ENCODE measurements at places on chromosomes 5 and 9.

DNA sequence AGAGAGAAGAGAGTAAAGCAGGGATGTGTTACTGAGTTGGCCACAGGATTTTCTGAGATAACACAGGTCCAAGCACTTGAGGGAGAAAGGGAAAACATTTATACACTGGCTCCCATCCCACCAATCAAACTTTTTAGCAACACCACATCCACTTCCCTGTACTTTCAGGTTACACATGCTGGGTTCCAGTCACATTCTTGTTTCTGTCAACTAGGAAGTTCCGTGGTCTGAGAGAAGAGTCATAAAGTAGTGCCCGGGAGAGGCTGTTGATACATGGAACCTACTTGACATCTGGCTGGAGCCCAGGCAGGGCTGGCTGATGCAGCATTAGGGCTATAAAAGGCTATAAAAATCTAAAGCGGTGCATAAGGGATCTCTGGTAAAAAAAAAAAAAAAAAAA is 473.9 kb upstream of the COX7C start:
- no peak for DNase-seq

GRCh38 chr5:34811706-34812105 is 27.3 kb upstream of the TTC23L start:
- no peak for DNase-seq

DNA sequence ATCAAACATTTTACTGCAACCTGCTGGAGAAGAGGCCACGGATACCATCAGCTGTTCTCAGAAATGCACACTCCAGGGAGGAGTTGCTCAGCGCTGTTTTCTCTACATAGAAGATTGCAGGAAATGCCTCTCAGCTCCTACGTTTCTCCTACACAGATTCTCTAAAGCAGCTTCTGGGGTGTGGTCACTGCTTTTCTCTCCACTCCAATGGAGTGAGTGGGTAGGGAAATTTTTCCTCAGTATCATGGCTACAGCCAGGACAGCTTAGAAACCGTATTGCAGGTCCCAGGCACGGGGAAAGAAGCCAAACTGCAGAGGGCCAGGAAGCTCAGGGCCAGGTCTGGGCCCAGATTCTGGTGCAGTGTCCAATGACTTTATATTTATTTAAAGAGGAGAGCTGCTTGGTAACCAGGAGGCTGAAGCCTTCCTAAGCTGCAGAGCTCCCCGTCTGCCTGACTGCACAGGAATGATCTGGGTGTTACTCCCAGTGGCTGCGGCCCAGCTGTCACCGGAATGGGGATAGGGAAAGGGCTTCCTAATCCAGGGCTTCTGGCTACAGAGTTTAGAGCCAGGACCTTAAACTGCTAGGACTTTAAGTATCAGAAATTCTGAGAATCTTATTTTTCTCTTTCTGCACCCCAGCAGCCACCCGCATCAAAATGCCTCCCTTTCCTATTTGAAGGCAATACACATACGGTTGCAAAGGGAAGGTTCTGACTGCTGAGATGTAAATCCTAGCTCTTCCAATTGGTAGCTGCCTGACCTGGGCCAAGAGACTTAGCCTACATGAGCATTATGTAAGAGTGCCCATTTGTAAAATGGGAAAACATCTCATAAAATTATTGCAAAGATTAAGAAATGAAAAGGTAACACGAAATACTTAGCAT is 1.4 kb upstream of the SPTAN1 start:
- peak; percentile 27 for DNase-seq

DNA sequence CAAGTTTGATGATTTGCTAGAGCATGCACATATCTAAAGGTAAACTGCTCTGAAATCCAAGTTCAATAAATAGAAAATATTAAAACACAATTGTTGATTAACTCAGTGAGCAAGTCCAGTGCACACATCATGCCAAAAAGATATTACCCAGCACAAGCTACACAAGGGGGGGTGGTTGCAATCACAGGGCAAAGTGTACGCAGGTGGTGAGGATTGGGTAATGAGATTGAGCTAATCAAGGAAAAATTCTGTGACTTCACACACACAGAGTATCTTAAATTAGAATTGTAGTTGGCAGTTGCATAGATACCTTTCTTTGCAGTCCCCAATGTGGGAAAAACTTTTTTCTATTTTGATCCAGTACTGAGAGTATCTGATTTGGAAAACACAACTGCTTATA is 156.1 kb upstream of the NTRK2 start:
- peak; percentile 29 for DNase-seq

- no peak for DNase-seq
Measured at GRCh38 chr5:3701694-3702093, 106.1 kb downstream of the IRX1 start.

DNA sequence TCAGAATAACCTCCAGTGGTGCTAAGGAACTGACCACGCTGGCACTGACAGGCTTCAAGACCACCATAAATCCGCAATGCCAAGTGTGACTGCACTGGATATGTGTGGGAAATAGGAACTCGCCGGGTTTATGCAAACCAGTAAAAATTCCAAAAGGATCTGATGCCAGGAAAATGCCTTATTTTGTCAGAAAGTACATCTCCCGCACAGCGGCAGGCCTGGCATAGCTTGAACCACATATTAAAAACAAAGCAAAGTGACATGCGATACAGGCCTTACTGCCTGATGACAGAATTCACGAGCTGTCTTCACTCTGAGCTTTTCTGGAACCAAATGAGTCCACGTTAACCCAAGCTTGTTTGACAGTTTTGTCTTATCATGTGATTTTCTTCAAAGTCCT is 139.6 kb downstream of the GLIS3 start:
- DNase-seq: no peak

DNA sequence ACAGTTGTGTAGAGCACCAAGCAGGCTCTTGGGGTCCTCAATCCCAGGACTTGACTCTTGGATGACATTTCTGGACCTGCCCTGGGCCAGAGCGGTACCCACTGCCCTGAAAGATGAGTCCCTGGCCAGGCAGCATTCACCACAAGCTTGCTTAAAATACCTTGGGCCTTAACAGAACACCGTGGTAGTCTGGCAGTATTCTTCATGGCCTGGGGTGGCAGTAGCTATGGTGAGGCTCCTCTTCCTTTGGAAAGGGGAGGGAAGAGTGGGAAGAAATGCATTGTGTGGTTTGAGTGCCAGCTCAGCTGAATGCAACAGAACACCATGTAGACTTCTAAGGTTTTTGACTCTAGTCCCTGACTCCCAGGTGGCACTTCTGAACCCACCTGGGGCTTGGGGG is 29.4 kb upstream of the IRGM start:
- DNase-seq: no peak

- DNase-seq: peak; percentile 79
Measured at GRCh38 chr5:107567901-107568671, 102.7 kb downstream of the EFNA5 start.

- DNase-seq: no peak
Measured at GRCh38 chr5:57324181-57324580, 150.3 kb downstream of the GPBP1 start.

DNA sequence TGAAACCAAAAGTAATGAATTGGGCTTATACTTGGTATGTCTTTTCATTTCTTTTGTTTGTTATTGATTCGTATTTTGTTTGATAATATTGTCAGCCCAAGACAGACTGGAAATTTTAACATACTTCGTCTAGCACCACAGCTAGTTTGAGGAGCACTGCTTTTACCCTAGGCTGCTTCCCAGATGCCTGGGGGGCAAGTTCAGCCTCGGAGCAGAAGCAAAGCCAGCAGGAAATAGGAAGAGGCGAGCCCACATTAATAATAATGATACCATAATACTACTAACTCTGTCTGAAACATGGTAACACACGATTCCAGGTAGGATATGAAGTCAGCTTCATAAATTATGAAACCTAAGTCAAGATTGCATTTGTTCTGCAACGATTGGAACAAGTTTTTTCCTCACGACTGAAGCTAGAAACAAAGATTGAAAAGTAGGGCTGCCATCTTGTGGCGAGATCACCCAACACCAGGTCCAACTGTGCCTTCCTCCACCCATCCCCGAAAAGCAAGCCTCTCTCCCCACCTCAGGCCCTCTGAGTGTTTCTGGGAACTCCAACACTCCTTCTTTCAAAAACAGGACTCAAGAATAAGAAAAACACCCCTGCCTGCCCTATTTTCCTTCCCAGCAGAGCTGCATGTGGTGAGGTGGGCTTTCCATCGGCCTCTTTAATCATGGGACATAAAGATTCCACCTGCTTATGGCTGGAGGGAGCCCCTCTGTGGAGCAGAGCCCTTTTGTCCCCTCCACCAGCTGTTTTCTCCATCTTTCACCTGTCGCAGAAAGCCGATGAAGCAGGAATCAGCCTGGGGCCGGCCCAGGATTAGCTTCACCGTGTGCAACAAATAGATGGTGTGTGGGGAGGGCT is 236.4 kb downstream of the CAAP1 start:
- DNase-seq: no peak

- no peak for DNase-seq
Measured at GRCh38 chr9:93651521-93651950, 75.2 kb downstream of the PHF2 start.

- no peak for DNase-seq
Measured at GRCh38 chr5:144549580-144549979, 378.9 kb downstream of the KCTD16 start.

DNA sequence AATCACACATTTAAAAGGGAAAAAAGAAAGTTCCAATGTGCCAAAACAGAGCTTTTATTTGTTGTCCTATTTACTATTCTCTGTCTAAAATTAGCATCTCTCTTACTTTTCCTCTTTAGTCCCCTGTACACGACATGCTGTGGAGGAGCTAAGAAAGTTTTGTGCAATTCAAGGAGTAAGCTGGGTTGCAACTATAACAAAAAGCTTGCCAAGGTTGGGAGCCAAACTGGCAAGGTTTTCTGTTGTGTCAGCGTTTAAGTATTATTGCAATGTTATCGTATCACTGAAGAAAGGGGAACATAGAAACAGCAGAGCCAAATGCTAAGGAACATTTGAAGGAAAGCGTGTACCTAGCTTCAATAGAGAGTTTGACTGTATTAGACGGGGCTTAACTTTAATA is 680.8 kb downstream of the CETN3 start:
- no peak for DNase-seq

GRCh38 chr5:14244721-14245120 is 101.6 kb downstream of the TRIO start:
- no peak for DNase-seq

GRCh38 chr5:153831973-153832372 is 206.7 kb downstream of the FAM114A2 start:
- DNase-seq: no peak

DNA sequence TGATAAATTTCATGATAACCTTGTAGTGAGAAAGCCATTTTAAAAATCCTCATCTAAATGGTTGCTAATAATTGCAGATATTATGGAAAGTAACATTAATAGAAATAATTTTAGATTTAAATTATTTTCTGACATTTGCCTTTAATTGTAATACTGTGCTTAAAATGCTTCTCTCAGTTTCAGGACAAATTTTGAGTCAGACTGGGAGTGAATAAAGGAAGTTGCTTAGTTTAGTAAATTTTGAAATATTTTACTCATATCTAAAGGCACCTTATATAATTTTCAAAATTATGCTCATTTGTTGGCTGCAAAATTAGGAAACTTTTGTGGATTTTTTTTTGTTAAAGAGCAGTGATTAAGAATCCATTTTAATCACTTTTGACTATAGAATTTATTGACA is 93.8 kb downstream of the CSNK1G3 start:
- no peak for DNase-seq

- no peak for DNase-seq
Measured at GRCh38 chr5:7795306-7795705, 55.6 kb downstream of the CFAP90 start.

- DNase-seq: no peak
Measured at GRCh38 chr5:26326153-26326759, 712.1 kb downstream of the CDH9 start.

GRCh38 chr5:149775785-149776184 is 45.7 kb downstream of the PPARGC1B start:
- DNase-seq: peak; percentile 20

DNA sequence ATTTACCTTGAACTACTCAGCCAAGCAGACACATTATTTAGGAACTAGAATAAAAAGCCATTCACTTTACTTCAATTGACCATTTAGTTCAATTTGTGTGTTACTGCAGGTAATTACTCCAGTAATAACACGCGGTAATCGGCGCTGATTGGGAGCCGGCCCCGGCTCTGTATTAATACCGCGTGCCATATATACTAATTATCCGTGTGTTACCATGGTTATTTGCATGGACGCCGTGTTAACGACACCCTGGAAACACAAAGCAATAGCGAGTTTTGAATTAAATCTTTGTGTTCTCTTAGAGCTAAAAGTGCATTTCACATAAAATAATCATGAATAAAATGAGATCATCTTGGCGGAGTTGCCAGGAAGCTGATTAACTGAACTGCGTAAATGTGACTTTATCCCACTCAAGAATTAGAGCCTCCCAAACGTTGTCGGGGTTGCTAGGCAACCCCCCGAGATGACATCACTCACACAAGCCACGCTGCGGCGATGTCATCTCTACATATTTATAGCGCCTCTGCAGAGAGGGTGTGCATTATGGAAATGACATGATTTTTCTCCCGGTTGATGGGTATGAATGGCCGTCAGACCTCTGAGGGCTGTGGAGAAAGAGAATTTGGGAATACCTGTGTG is 41.4 kb upstream of the RNU6ATAC start:
- no peak for DNase-seq

GRCh38 chr5:133063965-133064364 is 12.2 kb downstream of the HSPA4 start:
- DNase-seq: peak; percentile 80

DNA sequence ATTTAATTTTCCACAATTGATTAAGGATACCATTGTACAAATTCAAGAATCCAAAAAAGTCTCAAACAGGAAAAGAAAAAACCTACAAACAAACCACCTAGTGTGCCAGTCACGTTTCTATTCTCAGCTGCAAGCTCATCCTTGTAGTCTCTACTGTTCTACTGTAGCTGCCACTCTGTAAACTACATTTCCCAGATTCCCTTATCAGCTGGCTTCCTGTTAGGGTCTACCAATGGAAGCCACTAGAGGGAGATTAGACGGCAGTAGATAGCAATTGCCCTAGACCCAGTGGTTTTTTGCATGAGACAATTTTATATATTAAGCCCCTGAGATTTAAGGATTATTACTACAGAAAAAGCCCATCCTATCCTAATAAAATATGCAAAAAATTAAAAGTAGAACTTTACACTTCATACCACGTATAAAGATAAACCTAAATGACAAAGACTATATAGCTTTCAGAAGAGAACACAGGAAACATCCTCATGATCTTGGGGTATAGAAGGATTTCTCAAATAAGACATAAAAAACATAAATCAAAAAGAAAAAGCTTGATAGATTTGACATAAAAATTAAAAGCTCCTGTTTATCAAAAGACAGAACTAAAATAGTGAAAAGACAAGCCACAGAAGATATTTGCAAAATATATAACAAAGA is 37.4 kb downstream of the P4HA2 start:
- peak; percentile 55 for DNase-seq

GRCh38 chr5:58148254-58148775 is 311.6 kb downstream of the PLK2 start:
- no peak for DNase-seq

GRCh38 chr9:114619191-114619761 is 8.2 kb downstream of the TMEM268 start:
- DNase-seq: peak; percentile 60

- no peak for DNase-seq
Measured at GRCh38 chr5:73928476-73929070, 302.6 kb downstream of the ARHGEF28 start.

GRCh38 chr5:55994495-55994997 is at the start of gene IL6ST:
Gene IL6ST (minus strand): TSS chr5:55994963. CDS start chr5:55976278, 18,685 bp downstream.
- peak; percentile 83 for DNase-seq

GRCh38 chr5:148585988-148586387 is 68.3 kb downstream of the HTR4 start:
- no peak for DNase-seq

GRCh38 chr5:75142566-75143136 is 90.3 kb upstream of the GCNT4 start:
- no peak for DNase-seq

- DNase-seq: no peak
Measured at GRCh38 chr9:101462558-101462957, 27.0 kb upstream of the ALDOB start.

GRCh38 chr9:136577941-136578625 is 32.2 kb upstream of the NOTCH1 start:
- DNase-seq: no peak
